Skin of body (tissue), 3 donors: ENCODE measurements at places on chromosomes 4 and X. TPM values are rescaled to one million over a fixed set of nuclear protein-coding genes. Genes with fewer than 3 reads are reported as not detected.

ANK2 gene
- total RNA-seq, result 193 TPM

DNAAF6 gene
- not detected for total RNA-seq

SUPT20HL1 gene
- not detected for total RNA-seq

PPP1R2C gene
- not detected for total RNA-seq

ARHGEF6 gene
- total RNA-seq, result 18.6 TPM

TRMT2B gene
- total RNA-seq, result 8.8 TPM

- DNase-seq, result no peak
Measured at GRCh38 chrX:155434906-155435743, 23.3 kb downstream of the F8A3 start.

DNA sequence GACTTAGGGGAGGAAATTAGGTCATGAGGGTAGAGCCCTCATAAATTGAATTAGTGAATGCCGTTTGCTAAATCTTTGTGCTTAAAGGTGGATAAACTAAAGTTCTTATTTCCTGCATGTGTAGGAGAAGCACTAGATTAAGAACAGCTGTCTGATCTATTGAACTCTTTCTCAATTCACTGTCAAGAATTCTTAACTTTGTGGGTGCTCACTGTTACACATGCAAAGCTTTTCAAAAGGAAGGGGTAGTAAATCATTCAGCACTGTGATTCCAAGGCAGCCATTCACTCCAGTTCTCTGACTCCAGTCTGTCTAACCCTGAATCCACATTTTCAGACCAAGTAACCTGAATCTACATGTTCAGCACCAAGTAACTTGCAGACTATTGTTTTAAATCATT is 1520.1 kb downstream of the PCDH18 start:
- DNase-seq, result no peak

- DNase-seq, result no peak
Measured at GRCh38 chrX:148495176-148495575, 5.2 kb upstream of the AFF2 start.

- no peak for DNase-seq
Measured at GRCh38 chr4:172517391-172517790, 651.2 kb upstream of the GALNT7 start.

DNA sequence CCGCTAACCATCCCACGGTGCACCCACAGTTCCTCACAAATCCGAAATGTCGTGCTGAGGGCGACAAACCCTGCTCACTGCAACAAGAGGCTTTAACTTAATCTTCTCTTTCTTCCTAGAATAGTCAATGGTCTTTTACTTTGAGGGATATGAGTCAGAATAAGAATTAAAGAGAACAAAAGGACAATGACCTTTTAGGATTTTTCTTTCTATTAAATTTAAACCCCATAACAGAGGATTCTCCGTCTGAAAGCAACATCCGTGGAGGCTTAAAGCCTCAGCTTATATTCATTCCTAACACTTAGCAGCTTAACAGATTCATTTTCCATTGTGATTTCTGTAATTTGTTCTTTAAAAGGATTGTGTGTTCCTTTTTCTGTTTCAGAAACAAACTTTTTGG is 44.9 kb upstream of the PUDP start:
- no peak for DNase-seq

DNA sequence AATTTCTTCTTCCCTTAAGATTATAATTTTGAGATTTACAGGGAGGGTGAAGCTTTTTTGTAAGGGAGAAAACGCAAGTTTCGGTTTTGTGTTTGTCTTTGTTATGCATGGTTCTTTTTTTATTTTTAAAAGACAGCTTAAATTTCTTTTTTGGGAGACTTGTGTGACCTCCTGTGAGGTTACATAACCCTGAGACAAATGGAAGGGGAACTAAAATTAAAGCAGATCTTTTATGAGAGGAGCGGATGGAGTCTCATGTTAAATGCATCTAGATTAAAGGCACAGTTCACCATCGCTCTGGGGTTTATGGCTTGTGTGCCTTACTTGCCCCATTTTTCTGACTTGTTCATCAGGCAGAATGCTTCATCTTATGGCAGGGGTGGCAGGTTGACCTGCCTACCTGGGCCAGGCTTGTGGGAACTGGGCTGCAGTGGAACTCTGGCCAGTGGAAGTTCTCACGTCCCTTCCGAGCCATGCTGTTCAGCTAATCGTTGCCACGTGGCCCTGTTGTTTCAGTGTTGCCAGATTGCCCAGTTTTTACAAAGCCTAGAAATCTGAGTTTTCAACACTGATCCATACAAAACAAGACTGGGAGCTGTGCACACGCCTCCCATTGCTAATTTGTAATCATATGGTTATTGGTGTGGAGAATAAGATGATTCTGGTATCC is 291.8 kb downstream of the ARHGAP10 start:
- no peak for DNase-seq

DNA sequence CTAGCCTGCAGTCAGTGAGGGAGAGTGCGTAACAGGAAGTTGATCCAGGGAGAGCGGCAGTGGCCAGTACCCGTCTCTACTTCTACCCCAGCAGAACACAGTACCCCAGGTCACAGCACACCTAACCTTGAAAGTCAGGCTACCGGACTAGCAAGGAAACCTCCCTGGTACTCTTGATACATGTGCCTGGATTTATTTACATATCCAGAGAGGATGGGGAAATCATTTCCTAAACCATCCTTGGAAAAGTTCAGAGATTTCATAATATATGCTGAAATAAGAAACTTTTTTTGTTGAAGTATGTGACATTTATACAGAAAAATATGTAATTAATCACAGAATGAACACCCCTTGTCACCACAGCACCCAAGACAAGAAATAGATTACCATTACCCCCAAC is 24.5 kb downstream of the PRIMPOL start:
- DNase-seq, result no peak

DNA sequence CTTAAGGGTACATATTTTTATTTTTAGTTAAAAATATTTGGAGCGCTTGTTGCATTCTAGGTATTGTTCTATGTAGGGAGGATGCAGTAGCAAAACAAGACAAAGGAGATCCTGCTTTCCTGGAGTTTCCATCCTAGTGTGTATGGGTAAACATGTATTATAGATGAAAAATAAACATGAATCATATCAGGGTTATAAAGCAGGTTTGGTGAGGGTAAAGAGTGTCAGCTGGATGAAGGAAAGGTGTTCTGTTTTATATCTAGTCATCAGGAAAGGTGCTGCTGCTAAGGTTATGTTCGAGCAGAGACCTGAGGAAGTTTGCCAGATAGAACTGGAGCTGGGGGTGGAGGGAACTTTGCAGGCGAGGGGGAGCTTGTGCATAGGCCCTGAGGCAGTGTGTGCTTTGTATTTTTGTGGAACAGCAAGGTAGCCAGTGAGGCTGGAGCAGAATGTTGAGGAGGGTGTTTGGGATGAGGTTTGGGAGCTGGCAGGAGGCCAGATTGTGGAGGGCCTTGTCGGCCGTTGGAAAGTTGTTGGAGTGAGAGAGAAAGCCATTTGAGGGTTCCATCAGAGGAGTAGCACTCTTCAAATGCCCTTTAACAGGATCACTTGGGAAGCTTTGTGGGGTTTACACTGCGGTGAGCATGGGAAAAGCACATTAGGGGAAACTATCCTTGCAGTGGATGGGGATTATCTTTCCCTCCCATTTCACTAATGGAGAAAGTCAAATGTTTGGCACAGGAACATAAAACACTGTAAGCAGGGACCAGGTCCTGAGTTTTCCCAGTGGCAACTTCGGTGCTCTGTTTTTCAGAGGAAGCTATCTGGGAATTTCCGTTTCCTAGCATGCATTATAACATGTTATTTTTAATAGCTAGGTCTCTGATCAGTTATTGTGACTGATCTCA is 35.9 kb downstream of the AFF1 start:
- DNase-seq, result no peak
